ENCODE measurements at places on chromosomes 12 and 14. TPM values are rescaled to one million over a fixed set of nuclear protein-coding genes. Genes with fewer than 3 reads are reported as not detected.

- no peak for DNase-seq
These were observed 50.9 kb downstream of the KLHL28 start for GRCh38 chr14:44910821-44911220.

- DNase-seq = no peak
These were observed 77.0 kb downstream of the TMEM117 start for GRCh38 chr12:43912859-43913258.

- DNase-seq = no peak
These were observed 26.0 kb downstream of the PSMA3 start for GRCh38 chr14:58270628-58271027.

The DCTN2 gene
- total RNA-seq = 131 TPM

The FGF23 gene
- not detected for total RNA-seq
